ENCODE measurements at places on chromosomes 11 and 22. TPM values are rescaled to one million over a fixed set of nuclear protein-coding genes. Genes with fewer than 3 reads are reported as not detected.

Gene MCHR1
- total RNA-seq: 0.54 TPM

Gene SCUBE1
- 0.24 TPM for total RNA-seq

Gene NRXN2
- 0.86 TPM for total RNA-seq

Gene RPS6KB2
- 24.6 TPM for total RNA-seq

Gene THRSP
- 2.6 TPM for total RNA-seq

Gene NNMT
- total RNA-seq: 29.8 TPM
